ENCODE measurements at places on chromosomes 5 and 9.
A peak's percentile ranks its signal among the peaks of the same experiment; 100 is the strongest.

DNA sequence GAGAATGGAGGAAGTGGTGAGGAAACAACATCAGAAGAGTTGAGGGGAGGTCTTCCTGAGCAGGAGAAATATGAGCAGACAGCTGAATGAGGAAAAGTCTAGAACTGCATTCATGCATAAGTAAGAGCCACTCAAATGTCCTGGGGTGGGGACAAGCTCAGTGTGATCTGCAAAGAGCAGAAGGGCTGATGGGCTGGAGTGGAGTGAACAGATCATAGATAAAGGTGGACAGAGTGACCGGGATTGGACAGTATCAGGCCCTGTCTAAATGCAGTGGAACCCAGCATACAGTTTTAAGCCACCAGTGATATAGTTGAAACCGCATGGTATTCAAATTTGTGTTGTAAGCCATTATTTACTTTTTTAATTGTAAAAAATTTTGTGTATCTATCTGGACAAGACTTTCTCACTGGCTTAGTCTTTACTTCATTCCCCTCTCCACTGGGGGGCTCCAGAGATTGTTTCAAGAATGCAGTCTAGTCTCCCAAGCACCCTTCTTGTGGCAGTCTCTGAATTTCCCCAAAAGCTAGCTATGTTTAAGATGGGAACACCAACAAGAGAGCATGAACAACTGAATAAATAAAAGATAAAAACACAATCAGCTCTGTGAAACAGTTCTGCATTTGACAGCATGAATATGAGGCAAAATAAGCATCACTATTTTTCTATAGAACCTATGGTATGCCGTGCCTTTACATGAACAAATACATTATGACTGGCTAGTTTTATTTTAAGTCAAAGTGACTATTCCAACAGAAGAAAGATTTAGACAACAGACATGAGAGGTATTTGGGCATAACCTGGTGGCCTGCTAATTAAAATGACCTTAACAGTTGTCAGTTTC, 10.7 kb upstream of the STK32A start:
- peak; percentile 49 for DNase-seq

GRCh38 chr9:5712651-5713390, 83.9 kb downstream of the RIC1 start:
- no peak for DNase-seq

DNA sequence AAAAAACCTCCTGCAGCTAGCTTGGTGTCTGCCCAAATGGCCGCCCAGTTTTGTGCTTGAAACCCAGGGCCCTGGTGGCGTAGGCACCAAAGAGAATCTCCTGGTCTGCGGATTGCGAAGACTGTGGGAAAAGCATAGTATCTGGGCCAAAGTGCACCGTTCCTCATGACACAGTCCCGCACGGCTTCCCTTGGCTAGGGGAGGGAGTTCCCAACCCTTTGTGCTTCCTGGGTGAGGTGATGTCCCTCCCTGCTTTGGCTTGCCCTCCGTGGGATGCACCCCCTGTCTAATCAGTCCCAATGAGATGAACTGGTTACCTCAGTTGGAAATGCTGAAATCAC, 83.0 kb upstream of the JAK2 start:
- DNase-seq, result no peak

GRCh38 chr5:179841621-179842020, 17.0 kb downstream of the MRNIP start:
- DNase-seq, result no peak

DNA sequence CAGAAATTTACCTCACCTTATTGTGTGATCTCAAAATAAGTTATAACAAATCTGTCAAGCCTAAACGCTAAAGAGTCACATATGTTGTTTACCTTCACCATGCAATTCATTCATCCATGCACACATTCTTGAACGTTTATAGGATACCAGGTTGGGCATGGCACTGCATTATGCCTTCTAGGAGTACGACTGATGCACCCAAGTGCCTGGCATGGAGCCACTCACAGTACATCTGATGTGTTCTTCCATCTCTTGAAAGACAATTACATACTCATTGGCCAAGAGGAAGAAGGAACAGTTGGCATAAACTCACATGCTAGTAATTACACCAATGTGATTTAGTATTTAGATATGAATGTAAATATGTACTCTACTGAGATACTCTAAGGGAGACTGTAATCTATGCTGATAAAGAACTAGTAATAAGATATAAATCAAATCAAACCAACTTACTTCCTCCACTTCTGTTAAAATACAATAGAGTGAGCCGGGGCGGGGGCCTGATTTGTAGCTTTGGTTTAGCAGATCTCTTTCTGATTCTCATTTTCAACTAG, 90.7 kb downstream of the LPAR1 start:
- DNase-seq, result no peak

DNA sequence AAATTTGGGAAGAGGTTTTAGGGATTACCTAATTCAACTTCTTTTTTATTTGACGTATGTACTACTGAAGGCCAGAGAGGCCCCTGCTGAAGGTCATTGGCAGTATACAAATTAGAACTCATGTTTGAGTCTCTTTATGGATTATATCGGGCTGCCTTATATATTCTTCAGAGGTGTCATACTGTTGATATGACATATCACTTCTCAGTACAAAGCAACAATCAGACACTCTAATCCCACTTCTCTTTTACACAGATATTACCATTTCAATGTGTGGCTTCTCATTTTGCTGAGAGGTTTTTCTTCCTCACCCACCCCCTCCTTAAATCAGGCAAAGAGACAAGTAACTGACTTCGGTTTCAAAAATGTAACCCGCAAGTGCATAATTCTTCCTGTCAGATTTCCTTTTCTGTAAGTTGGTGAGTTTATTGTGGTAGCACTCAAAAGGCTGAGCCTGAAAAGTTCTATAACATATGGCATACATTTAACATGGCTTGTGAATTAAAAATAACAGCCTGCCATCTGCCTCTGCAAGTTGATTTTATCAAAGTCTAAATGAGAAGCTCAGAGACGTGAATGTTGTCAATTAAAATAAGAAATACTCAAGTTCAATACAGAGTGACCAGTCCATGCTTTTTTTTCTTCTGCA, 163.6 kb upstream of the RORB start:
- DNase-seq, result no peak

GRCh38 chr9:131773911-131774379, 34.1 kb upstream of the RAPGEF1 start:
- peak; percentile 54 for DNase-seq

GRCh38 chr5:144308174-144308573, 137.5 kb downstream of the KCTD16 start:
- no peak for DNase-seq

DNA sequence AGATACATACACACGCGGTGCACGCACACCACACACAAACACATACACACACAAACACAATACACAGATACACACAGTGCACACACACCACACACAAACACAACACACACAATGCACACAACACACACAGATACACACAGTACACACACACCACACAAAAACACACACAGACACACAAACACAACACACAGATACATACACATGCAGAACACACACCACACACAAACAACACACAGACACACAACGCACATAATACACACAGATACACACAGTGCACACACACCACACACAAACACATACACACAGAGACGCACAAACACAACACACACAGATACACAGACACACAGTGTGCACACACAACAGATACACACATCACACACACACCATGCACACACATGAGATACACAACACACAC, 5.9 kb upstream of the CCDC187 start:
- no peak for DNase-seq

DNA sequence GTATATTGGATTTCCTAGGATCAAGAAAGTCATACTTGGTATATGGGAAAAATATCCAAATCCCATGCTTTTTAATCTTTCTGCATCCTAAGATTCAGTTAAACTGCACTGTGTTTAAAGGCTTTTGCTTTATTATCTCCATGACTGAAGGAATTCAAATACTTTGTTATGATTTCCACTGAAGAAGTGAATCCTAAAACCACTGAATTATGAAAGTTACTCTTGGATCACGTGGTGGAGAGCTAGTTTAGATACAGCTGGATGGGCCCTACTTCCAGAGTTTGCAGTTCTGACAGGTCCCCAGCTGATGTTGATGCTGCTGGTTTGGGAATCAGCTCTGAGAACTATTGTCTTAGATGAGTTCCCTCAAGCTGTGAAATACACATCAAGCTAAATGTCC, 5.0 kb downstream of the DAB2 start:
- no peak for DNase-seq

- DNase-seq, result no peak
Measured at GRCh38 chr9:123167474-123167873, 100.9 kb downstream of the STRBP start.

DNA sequence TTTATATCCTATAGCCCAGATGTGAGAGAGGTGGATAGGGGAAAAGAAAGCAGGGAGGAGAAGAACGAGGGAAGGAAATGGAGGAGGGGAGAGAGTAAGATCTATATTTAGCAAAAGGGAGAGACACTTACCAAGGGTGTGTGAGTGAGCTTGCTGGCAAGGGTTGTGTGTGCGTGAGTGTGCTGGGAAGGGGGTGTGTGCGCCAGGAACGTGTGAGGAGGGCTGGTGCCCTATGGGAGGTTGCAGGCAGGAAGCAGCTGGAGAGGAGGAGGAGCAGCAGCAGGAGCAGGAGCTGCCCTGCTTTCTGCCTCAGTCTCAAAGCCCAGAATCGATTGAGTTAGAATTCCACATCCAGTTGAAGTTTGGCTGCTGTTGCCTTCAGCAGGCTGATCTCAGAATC, 148.3 kb upstream of the RUSC2 start:
- DNase-seq, result no peak

DNA sequence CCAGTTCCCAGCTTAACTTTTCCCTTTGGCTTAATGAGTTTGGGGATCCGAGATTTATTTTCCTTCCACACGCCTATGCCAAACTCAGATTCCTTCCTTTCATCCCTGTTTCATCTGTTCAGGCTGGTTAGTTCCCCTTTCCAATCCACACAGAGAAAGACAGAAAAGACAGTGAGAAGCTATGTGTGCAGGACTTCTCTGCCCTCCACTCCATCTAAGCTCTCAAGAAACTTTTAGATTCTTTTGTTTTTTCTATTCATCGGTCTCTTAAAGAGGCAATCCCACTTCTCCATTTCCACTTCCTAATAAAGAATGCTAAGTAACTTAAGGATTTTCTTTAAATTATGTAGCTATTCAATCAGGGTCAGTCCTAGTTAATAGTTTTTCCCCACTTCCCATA, 11.2 kb downstream of the ITGA1 start:
- DNase-seq, result no peak

DNA sequence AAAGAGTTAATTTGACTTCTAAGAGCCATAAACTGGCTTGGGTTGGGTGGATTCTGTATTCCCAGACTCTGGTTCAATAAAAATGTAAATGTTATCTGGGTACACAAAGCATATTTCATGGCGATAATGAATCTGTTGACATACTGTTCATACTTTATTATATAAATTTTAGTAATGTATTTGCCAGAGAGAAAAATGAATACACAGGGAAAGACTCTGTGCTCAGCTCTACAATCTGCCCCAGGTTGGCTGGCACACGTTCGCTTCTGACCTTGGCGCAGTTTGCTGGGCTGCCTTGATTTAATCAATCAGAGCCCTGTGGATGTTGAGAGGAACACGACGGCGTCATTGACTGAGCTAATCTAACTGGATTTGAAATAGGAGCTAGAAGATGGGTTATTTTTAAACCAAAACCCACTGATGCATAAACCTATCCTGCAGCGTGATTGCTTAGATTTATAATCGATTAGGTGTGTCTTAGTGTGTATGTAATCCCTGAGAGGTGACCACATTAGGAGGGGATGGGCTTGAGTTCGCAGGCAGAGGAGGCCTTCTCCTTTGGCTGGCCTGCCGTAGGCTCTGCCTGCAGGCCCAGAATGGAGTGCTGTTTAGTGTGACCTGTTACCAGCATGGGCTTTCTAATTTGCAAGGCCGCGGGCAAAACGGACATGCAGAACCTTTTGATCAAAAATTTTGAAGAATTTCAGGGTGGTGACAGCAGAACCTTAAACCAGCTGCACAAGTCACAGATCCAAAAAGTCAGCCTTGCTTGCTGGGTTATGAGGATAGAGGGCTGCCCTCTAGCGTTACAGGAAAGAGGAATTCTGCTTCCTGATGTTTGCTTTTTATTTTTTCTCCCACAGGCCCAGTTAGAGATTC, 3.9 kb upstream of the ADCY2 start:
- no peak for DNase-seq

DNA sequence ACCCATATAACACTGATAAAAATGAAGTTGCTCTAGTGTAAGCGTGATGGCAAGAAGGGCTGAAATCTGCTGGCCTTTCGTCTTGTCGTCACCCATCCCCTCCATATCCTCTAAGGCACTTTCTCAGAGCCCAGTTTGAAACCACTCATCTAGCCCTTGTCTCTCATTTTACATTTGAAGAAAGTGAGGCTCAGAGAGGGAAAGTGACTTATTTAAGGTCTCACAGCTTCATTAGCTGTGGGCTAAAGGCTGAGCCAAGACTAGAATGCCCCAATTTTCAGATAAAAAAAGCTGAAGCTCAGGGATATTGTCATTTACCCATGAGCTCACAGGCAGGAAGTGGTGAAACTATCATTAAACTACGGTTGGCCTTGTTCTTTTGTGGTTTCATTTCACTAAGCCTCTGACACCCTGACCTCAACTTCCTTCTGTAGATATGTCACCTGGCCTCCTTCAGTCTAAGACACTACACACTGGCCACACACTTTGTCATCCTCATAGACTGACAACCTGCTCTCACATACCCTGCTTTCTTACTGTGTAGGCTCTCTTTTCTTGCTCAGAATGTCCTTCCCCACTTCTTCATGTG, 176.7 kb upstream of the DMAC1 start:
- DNase-seq, result no peak

DNA sequence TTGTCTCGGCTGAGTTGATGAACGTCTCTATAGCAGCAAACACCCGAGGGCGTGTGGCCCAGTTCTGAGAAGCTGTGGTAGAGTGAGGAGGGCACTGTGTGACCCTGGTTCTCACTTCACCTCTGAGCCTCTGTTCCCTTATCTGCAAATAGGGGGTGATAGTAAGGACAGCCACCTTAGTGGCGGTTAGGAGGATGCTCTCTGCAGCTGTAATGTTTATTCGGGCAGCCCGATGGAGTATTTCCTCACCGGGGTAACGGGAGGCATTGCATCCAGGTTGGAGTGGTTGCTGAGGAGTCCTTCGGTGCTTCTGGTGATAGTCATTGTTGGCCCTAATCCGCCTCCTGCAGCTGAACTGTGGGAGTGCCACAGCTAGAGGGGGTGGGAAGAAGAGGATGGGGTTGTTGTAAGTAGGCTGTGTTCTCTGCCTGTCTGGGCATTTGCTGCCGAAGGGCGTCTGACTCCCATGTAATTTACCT, 13.9 kb downstream of the PRRC2B start:
- DNase-seq, result no peak

DNA sequence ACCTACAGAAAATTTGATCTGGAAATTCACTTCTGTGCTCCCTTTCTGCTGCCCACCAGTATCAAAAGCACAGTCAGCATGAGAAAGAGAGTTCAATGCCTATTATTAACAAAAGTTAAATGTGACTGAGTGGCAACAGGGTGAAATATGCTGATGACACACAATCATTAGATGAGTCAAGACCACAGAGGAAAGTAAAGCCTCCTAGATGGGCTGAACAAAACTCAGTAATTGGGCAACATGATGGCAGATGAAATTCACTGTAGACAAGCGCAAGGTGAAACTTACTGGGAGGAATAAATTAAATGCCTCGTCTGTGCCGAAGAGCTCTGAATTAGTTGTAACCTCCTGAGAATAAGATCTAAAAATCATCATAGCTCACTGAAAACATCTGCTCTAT, 752.8 kb downstream of the IRX1 start:
- DNase-seq, result no peak

- no peak for DNase-seq
Measured at GRCh38 chr5:91182763-91183162, 200.4 kb downstream of the ARRDC3 start.

Data from amniotic stem cell (primary cell).